Fibroblast of upper back skin (primary cell): ENCODE measurements at places on chromosomes 13 and 19.
A peak's percentile ranks its signal among the peaks of the same experiment; 100 is the strongest.

GRCh38 chr13:50303963-50304721 is 288.9 kb downstream of the KCNRG start:
- no peak for DNase-seq

DNA sequence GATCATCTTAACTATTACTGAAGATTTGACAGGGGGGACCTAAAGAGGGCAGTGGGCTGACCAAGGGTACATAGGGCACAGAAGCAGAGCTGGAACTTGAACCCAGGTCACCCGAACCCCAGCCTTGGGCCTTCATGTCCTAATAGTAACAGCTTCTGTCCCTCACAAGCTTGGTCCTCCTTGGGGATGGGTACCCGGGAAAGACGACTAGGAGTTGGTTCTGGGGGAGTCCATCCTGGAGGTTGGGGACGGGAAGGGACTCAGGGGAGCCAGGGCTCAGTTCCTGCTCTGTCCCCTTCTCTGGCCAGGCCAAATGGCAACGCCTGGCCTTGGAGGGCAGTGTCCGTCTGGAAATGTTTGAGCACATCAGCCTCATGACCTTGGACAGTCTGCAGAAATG is 39.6 kb upstream of the CYP4F8 start:
- no peak for DNase-seq

- DNase-seq = no peak
Measured at GRCh38 chr19:39533003-39533512, 406 bp upstream of the EID2B start.

GRCh38 chr13:79246578-79246949 is 159.5 kb downstream of the RBM26 start:
- DNase-seq = no peak

DNA sequence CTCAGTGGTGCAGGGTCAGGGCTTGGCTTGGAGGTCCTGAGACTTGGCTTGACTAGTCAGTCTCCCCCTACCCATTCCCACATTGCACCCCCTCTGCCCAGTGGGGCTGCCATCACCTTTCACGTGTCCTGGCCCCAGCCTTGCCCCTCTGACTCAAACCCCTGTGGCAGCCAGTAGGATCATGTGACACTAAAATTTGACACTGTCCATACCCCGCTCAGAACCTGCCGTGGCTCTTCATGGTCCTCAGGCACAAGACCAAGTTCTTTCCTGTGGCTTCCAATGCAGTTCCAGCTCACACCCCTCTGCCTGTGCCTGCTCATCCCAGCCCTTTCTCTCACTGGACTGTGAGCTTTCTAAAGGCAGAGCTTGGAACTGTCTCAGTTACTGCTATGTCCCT is 2.2 kb downstream of the PSMD8 start:
- no peak for DNase-seq

DNA sequence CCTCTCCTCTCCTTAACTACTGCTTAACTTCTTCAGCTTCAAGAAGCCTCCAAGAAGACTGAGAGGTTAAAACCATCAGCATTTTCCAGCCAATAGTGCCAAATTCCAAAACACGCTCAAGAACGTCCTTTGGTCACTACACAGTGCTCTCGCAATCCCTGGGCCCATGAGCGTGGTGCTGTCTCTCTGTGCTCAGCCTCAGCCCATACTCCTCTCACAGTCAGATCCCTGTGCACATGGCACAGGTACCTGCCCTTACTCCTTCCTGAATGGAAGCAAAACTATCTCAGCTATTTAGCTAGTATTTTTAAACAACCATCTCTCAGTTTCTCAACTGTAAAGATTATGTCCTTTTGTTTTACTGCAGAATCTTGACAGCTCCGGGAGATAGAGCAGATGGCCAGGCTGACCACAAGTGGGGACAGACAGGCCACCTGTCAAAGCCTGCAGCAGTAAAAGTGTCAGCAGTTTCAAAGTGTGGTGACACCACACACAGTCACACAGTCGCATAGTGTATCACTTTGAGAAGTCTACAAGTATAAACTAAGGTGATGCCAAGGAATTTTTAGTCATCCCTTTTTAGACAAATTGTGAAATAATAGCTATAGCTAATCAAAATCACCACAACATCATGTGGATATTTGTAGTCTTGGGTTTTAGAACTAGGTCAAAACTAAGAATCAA is 35.7 kb downstream of the DZIP1 start:
- no peak for DNase-seq

GRCh38 chr13:40342901-40343300 is 323.5 kb downstream of the FOXO1 start:
- DNase-seq = no peak

- DNase-seq = no peak
Measured at GRCh38 chr13:100544866-100545683, 43.5 kb downstream of the GGACT start.

- DNase-seq = peak; percentile 64
Measured at GRCh38 chr13:95083758-95084157, 217.5 kb downstream of the ABCC4 start.

DNA sequence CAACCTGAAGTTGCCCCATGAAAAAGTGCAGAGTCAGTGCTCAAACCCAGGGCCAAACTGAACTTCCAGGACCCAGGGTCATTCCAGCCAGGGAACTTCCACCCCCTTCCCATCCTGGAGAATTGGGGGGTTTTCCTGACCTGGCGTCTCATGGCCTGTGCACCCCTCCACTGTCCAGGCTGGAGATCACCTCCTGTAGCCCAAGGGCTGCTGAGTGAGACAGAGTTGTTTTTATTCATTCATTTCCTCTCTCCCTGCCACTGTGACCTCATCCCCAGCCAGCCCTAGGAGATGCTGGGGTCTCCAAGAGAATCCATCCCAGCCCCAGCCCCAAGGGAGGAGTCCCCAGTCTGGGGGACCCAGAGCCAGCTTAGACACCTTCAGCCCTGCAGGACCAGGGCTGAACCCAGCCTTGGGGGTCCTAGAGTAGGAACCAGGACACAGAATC is 4.2 kb downstream of the FCHO1 start:
- DNase-seq = no peak

- DNase-seq = peak; percentile 2
Measured at GRCh38 chr13:112943309-112944125, 25.5 kb upstream of the MCF2L start.

- no peak for DNase-seq
Measured at GRCh38 chr13:106295971-106296370, 239.5 kb downstream of the EFNB2 start.

DNA sequence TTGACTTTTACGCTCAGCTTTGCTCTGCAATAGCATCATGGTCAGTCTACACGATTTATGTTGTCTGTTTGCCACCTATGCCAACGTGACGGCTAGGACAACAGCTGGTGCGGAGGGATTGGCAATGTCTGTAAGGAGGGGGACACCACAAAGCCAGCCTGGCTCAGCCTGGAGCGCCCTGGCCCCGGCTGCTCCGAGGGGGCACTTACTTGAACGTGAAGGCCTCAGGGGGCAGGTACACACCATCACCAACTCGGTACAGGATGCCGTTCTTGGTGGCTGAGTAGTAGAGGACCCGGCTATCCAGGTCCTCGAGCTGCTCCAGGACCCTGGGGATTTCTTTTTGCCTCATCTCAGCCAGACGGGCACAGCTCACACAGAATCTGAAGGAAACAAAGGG is 26.4 kb upstream of the EIF3G start:
- no peak for DNase-seq

DNA sequence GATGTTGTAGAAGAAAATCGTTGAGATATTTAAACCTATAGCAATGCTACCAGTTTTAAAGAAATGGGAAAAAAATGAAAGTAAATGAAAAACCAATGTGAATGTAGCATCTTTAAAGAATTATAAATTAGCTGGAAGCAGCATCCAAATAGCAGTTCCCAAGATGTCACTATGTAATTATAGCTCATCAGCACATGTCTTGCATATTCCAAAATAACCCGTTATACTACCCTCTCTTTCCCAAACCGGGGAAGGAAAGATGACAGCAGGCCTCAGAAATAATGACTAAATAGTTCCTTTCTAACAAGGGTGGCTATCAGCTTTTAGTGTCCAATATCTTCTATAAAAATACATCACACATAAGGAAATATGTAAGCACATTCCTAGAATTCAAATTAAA is 140.5 kb downstream of the FGF14 start:
- DNase-seq = no peak

DNA sequence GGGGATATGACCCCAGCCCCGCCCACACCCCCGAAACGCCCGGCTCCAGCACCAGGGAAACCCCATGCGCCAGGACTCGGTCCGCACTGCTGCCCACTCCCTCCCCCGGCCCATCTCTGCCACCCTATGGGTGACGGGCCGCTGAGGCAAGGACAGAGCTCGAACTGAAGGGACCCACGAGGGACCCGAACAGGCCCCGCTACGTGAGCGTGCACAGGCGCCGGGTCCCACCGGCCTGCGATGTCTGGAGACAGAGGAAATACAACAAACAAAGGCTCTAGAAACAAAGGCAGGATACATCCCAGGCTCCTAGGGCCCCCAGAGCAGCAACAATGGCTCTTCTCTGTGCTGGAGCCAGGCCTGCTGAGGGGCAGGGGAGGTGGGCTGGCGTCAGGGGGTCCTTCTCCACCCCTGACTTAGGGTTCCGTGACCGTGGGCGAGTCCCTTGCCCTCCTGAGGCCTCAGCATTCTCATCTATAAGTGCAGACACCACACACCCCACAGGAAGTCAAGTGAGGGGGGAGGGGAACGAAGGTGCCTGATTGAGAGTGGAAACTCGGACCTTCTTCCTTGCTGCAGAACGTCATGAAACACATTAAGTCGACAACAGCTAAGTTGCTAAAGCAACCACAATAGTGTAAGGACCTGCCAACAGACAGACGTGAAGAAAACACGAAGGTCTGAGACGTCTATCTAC is 3.1 kb downstream of the ABHD17A start:
- DNase-seq = no peak

DNA sequence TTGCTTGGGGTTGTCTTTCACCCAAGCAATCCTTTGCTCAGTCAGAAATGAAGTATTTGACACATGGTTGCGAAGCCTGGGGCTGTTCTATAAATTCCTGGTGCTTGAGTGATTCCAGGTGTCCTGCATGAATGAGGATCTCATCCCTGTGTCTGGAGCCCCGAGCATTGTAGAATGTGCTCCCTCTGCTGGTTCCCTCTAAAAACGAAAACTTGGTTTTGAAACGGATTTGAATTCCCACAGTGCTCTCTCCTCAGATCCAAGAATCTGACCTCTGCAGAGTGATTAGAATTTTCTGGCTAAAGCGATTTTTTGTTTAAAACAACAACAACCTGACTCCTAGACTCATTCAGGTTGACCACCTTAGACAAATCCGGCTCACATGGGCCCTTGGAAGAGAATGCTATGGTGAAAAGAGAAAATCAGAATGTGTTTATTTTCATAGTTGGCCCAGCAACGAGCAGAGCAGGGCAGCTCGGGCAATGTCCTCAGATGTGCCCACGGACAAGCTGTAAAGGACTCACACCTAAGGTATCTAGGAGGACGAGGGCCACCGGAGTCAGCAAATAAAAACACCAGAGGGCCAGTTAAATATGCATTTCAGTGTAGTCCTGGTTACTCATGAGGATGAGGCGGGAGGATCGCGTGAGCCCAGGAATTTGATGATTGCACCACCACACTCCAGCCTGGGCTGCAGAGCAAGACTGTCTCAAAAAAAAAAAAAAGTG is 8.7 kb upstream of the ATP12A start:
- DNase-seq = peak; percentile 91

- DNase-seq = no peak
Measured at GRCh38 chr19:14198384-14199376, 7.3 kb downstream of the ADGRL1 start.

DNA sequence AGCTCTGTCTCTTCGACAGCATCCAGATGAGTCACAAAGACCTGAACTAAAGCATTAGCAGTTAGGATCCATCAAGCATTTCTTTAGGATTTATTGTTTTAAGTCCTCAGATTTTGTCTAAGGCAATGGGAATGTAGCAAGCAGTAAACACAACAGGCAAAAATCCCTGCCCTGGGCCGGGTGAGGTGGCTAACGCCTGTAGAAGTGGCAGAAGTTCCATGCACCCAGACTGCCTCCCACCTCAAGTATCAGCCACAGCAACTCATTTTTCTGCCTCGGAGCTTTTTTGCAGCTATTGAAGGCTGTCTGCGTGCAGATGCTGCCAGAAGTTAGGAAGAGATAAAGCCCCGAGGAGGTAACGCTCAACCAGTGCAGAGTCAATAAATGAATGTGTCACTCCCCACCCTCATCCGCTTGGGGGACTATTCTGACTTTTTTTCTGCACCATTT is 47.1 kb upstream of the MRI1 start:
- DNase-seq = no peak

GRCh38 chr13:91112201-91112923 is 235.1 kb upstream of the MIR17HG start:
- DNase-seq = no peak

- no peak for DNase-seq
Measured at GRCh38 chr19:17054746-17055145, 20.5 kb downstream of the HAUS8 start.

DNA sequence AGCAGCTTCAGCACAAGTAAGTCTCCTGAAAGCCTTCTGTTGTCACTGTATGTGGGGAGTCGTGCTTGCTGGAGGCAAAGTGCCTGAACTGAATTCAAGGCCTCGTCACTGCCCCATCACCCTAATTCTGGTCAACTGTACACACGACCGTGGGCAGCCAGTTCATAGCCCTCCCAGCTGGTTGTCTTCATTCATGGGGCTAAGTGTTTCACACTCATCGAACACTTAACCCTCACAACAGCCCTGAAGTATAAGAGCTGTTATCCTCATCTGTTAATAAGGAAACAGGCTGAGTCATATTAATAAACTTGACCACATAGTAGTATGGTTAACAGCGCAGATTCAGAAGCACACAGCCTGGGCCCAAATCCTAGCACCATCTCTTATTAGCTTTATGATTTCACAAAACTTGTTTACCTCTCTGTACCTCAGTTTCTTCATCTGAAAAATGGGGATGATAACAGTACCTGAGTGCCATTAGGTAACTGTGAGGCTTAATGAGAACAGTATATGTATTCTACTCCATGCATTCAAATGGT is 66.7 kb downstream of the CDADC1 start:
- DNase-seq = peak; percentile 23

- DNase-seq = peak; percentile 96
Measured at GRCh38 chr13:43805071-43805468, 18.3 kb upstream of the ENOX1 start.

DNA sequence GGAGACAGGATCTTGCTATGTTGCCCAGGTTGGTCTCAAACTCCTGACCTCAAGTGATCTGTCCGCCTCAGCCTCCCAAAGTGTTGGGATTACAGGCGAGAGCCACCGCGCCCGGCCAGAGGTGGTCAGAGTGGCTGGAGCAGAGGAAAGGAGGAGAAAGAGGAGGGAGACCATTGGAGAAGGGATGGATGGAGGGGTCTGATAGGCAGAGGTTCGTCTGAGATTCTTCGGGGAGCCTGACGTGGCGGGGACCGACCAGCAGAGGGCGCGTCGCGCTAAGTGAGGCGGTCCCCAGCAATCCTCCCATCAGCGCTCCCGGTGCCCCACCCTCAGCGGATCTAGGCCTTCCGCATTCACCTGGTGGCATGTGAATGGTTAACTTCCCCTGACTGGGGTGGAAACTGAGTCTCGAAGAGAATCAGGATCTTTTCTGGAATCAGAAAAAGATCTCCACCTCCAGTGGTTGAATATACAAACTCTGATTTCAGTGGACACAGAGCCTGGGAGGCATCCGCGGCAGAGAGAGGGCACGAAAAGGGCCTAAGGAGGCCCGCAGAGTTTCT is 8.8 kb downstream of the GTPBP3 start:
- DNase-seq = peak; percentile 50

- no peak for DNase-seq
Measured at GRCh38 chr19:14416817-14417231, 2.3 kb downstream of the DDX39A start.
